ENCODE measurements at places on chromosomes 7 and 10.
A peak's percentile ranks its signal among the peaks of the same experiment; 100 is the strongest.

DNA sequence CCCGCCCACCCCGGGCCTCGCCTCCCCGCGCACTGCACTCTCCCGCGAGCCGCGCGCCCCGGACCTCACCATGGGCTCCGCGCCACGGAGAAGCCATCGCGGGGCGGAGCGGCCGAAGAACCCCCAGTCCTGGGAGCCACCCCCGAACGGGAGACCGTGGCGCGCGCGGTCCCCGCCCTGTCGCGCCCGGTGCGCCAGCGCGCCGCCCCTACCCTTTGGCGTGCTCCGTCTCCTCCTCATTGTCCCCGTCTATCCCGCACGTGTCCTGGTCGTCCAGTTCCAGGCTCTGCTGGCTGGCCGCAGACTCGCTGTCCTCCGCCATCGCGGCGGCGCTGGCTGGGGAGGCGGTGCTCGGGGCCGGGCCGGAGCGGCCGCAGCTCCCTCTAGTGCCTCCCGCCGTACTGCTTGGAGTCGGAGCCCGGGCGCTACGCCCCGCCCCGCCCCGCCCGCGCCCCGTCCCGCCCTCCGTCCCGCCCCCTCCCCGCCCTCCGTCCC lies at the start of gene NMT2:
NMT2 (minus strand) TSS at position 403 of the 495 bp plus-strand sequence; CDS start at position 322, 81 bp downstream.
- peak; percentile 84 for DNase-seq

GRCh38 chr10:36504758-36505157 lies 620.6 kb upstream of the ANKRD30A start:
- no peak for DNase-seq

DNA sequence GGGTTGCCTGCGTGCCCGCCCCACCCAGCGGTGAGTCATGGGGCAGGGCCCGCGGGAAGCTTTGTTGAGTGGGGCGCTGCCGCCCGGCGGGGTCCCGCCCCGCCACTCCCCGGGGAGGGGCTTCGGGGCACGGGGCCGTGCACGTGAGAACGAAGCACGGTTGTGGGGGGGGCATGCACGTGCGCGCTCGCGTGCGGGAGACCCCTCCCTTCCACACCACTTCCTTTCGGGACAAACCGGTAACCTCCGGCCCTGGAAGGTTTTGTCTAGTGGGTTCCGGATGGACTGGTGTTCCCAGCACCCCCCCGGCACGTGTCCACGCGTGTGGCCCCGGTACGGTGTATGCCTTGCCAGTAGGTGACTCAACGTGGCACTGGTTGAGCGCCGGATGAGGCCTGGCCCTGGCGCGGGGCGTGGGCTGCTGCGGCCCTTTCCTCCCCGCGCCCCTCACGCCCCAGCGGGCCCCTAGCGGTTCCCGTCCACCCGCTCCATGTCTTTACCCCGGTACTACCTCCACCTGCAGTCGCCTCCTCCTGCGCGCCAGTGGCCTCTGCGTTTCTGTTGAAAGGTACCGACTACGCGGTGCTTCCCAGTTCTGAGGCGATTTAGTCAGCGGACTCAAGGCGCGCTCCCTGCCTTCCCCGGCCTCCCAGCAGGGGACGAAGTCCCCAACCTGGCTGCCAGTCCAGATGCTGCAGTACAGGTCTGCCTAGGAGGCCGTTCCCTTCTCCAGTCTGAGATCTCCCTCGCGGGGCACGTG lies 3.1 kb downstream of the ADIRF start:
- DNase-seq, result peak; percentile 87

DNA sequence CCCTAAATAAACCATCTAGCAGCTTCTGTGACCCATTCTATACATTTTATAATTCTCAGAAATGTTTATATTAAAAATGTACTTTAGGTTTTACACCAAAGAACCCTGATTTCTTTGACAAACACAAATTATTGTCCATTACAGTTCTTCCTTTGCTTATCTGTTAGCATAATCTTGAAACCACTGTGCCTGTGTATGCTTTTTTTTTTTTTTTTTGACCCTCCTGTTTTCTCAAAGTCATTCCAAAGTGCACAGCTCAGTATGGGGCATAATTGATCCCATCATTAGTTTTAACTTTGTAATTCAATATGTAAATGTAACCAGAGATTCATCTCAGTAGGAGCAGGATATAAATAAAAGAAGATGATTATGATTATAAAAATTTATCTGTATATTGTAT lies 229.3 kb downstream of the DGKB start:
- DNase-seq, result no peak

- DNase-seq, result no peak
Observed at GRCh38 chr7:82468435-82468834, 24.9 kb upstream of the CACNA2D1 start.

- DNase-seq, result no peak
Observed at GRCh38 chr7:121369462-121369861, 26.6 kb downstream of the FAM3C start.

- DNase-seq, result no peak
Observed at GRCh38 chr7:12030116-12030515, 181.0 kb upstream of the TMEM106B start.

DNA sequence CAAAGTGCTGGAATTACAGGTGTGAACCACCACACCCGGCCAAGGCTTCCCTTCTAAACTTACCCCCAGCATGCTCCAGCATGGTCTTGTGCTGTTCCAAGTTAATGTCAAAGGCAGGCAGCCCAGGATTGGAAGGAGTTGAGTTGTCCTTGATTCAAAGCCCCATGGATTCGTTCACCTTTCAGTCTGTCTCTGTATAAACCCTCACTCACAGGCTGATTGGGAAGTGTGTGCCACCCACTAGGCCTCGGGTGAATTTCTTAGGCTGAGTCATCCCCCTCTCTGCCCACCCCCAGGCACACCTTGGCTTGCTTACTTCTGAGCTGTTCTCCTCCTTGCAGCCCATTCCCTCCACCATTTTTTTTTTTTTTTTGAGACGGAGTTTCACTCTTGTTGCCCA lies 13.3 kb upstream of the PRDX3 start:
- DNase-seq, result no peak

All from activated naive CD8-positive, alpha-beta T cell treated with anti-CD3 and anti-CD28 coated beads for 36 hours (primary cell).